Stimulated activated CD4-positive, alpha-beta T cell treated with anti-CD3 and anti-CD28 coated beads, Interleukin-2, amount 100 ng/mL, for 24 hours (primary cell): ENCODE measurements at places on chromosomes 11 and 22.

- peak; percentile 91 for DNase-seq
Measured at GRCh38 chr22:19730655-19731360, 7.5 kb downstream of the GP1BB start.

GRCh38 chr11:9875862-9876261, 212.0 kb downstream of the SWAP70 start:
- DNase-seq = no peak

DNA sequence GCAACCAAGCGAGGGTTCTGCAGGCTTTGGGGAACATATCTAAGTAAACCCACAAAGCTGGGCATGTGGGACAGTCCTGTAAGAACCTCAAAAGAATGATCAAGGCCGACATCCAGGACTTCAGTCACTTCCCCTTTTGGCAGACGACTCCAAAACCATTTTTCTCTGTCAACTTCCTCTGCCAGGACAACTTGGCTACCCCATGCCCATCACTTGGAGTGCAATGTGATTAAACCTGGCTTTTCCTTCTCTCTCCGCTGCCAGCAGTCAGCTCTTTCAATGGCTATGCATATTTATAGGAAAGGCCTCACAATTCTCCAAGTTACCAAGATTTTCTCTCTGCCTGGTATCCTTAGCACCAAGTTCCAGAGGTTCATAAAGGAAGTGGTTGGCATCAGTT, 78.9 kb downstream of the C11orf58 start:
- DNase-seq = no peak

GRCh38 chr22:40967111-40967760, 16.1 kb downstream of the RBX1 start:
- no peak for DNase-seq

DNA sequence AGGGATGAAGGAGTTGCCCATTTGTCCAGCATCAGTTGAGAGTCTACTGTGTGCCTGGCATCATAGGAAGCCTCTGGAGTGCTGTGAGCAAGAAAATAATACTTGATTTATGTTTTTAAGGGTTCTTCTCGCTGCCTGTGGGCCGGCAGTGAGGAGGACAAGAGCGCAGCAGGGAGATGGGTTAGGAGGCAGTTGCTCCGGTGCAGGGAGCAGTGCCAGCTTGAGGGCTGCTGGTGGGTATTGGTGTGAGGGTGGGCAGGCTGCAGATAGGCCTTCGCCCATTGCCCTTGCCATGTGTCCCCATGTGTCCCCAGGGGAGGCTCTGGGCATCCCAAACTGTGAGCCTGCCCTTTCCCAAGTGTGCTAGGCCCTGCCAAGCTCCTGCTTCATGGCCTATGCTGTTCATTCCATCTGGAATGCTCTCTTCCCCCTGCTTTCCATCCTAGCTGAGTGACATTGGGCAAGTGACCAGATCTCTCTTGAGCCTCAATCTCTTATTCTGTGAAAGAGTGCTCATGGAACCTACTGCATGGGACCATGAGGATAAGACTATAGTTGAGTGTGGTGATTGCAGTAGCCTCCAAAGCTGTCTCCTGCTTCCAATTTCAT, 19.8 kb downstream of the BMAL1 start:
- DNase-seq = no peak

GRCh38 chr11:1458340-1459218, 28.0 kb downstream of the MOB2 start:
- DNase-seq = no peak

DNA sequence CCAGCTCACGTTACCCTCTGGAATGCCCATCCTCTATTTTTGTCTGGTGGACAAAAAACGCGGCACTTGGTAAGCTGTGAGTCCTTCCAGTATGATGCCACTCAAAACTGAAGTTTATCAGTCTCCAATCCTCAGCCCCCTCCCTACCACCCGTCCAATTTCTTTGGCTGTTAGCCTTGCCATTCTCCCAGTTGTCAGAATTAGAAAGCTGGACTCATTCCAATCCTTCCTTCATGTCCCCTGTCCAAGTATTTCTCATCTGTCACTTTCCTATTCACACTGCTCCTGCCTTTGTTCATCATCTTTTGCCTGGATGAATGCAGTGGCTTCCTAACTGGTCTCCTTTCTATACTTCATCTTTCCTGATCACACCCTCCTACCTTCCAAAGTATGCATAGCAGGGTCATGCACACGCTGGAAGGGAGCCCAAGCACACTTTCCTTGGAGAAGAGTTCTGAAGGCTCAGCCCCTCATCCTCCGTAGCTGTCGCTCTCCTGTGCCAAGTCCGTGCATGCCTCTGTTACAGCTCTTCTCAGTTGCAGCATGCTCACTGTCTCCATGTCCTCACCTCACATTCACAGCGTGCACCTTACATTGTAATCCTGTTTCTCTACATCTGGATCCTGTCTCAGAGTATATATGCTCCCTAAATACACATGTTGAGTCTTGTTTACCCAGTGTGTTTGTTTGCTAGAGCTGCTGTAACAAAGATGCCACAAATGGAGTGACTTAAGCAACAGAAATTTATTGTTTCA, 19.4 kb downstream of the APLP2 start:
- DNase-seq = no peak

DNA sequence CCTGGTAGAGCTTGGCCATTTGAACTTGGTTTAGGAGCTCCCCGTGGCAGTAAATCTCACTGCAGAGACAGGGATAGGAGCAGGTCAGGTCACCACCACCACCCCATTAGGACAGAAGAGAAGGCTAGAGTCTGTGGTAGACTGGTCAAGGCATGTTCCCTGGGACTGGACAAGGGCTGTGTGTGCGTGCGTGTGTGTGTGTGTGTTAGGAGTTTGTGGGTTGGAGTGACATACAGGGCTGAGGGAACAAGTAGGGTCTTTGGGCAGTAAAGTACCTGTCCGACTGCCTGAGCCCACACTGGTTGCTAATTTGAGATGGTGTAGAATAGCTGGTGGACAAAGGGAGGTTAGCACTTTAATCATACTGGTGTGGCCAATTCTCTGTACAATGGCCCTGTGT, 16.1 kb downstream of the TREH start:
- no peak for DNase-seq

DNA sequence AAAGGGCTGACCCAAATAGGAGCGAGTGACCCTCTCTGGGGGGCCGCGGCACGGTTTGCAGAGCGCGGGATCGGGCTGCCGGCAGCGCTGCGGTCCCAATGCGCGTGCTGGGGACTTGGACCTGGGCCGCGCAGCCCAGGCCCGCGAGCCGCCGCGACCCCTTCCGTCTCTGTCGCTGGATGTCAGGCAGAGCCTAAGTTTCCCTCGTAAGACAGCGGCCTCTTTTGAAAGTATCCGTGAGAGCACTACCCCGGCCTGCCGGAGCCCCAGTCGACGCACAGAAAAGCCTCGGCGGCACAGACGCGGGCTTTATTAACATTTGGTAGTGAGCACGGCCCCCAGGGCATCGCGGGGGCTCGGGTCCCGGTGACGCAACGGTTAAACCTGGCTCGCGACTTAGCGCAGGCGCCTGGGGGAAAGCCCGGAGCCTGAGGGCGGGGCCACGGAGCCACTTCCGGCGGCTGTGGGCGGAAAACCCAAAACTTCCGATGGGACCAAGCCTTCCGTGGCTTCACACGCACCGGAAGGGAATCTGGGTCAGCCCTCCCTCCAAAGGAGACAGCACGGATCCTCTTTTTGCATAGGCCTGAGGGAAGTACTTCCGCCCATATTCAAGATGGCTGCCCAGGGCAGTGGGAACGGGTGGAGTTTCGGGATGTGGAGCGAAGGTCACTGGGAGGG, 14.8 kb downstream of the BAD start:
- peak; percentile 99 for DNase-seq

DNA sequence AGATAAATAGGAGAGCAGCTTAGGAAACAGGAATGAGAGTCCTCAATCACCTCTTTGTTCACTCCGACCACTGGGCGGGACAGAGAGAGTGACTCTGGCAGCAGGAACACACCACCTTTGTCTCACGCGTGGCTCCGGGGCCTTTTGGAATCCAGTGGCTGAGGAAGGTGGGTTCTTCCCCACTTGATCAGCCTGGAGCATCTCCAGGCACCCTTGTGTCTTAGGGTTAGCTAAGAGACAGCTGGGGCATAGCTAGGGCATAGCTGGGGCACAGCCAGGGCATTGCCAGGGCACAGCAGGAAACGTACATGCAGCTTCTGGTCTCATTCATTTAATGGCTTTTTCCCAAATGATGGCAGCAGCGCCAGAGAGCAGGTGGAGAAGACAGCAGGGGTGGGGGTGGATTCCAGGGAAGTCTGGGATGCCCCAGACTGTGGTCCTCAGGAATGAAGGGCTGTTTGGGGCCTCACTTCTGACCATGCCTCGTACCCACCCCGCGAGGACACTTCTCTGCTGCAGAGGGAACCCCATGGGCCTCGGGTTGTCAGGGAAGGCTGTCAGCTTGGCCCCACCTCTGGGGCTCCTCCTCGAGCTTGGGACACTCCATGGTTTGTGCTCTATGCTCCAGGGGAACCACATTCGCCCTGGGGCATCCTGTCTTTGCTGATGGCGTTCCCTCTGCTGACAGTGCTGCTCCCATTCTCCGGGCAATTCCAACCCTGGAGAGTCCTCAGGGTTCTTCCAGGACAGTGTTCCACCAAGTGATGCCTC, 30.4 kb upstream of the SHANK2 start:
- no peak for DNase-seq

GRCh38 chr11:115321605-115322289, 182.5 kb downstream of the CADM1 start:
- DNase-seq = no peak

DNA sequence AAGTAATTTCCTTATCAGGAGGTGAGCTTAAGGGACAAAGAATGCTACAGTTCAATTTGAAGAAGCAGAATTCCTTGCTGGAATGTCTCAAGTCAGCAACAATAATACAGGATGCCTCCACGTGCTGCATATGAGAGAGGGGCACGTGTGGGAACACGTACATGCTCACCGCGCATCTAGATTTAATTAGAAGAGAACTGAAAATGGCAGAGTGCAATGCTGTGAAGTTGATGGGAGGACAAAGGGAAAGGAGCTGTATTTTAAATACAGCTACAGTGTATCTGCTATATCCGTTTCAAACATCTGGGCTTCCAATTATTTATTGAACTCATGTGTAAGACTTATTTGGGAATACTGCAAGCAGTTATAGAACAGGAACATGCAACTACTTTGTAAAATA, 328.7 kb downstream of the SOX6 start:
- no peak for DNase-seq

- peak; percentile 31 for DNase-seq
Measured at GRCh38 chr11:64810891-64811272, 531 bp upstream of the MEN1 start.

- no peak for DNase-seq
Measured at GRCh38 chr22:50611341-50612060, 10.9 kb downstream of the MAPK8IP2 start.

DNA sequence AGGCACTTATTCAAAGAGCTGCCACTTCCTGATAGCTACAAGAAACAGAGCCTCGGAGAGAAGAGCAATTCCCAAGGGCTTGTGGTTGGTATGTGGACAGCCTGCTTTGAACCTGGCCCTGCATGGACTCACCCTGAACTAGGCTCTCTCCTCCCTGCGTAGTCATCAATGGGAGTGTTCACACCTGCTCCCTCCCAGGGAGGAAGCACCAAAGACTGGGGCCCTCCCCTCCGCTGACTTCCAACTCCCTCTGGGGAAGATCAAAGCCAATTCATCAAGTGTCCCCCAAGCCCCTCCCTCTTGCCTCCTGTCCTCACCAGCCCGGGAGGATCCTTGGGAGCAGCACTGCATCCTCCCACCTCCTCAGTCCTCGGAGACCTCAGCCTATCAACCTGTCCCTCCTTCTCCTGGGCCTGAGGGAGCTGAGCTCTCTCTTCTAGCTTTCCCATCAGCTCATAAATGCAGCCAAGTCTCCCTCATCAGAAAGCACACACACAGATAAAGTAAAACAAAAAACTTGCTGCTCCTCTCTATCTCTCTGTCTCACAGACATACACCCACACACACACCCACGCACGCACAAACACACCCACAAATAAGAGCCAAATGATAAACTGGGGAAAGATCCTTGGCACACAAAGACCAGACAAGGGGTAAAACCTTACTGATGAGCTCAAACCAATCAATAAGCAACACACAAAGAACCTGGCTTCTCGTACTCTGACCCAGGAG, 3.3 kb downstream of the A4GALT start:
- no peak for DNase-seq

- DNase-seq = no peak
Measured at GRCh38 chr22:44042249-44043218, 18.4 kb downstream of the PARVB start.

DNA sequence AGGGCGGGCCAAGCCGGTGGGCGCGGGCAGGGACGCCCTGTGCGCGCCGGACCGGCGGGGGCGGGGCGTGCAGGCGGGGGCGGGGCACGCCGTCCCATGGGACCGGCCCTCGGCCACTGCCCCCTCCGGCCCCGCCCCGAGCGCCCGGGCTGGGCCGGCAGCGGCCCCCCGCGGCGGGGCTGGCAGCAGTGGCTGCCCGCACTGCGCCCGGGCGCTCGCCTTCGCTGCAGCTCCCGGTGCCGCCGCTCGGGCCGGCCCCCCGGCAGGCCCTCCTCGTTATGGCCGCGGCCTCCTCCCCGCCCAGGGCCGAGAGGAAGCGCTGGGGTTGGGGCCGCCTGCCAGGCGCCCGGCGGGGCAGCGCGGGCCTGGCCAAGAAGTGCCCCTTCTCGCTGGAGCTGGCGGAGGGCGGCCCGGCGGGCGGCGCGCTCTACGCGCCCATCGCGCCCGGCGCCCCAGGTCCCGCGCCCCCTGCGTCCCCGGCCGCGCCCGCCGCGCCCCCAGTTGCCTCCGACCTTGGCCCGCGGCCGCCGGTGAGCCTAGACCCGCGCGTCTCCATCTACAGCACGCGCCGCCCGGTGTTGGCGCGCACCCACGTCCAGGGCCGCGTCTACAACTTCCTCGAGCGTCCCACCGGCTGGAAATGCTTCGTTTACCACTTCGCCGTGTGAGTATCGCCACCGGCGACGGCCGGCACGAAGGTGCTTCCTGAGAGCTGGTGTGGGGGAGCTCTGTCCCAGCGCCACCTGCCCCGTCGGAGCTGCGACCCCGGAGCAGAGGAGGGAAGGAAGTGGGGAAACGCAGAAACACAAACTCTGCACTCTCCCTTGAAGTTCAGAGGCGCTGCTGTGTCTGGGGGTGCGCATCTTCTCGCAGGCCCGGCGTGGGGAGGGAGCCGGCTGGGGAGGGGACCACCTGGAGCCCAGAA, at the start of gene KCNQ1:
Gene KCNQ1 (plus strand): TSS at position 188 of the 925 bp plus-strand sequence. CDS start 91 bp downstream, at position 279.
- peak; percentile 49 for DNase-seq

DNA sequence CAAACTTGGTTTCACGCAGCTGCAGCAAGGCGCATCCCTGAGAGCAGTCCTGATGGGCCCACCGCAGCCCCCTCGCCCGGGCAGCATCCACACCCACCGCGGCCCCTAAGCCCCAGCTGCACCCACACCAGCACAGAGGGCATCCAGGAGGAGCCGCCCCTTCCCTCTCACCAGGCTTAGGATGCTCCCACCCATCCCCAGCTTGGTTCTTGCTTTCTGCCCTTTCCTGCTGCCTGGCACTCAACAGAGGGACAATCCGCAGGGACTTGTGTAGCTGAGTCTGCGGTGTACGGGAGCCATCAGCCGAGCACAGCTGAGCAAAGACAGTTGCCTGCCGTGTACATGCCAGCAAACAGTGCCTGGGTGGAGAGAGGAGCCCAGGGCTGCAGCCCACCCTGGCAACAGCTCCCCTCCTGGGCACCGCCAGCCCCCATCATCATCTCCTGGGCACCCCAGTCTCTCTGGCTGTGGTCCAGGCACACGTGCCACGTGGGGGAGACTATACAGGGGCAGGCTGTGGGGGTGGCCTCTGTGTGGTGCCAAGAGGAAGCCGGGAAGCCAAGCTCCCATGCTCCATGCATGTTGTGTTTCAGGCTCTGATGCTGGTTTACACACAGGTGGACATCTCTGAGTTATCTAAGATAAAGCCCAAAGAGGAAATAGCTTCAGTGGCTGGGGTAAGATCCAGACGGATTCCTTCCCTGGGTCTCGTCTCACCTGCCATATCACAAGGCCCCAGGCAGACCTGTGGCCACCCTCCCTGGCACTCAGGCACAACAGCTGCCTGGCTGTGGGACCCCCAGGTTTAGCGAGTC, 36.0 kb upstream of the GNB1L start:
- DNase-seq = no peak
